Muscle of back (tissue), 13 donors: ENCODE measurements at places on chromosomes 12 and 14.

- DNase-seq: peak; percentile 51
Observed at GRCh38 chr12:93679308-93679925, 2.2 kb downstream of the CRADD start.

- no peak for DNase-seq
Observed at GRCh38 chr12:73057428-73057827, 785.3 kb downstream of the TRHDE start.

- no peak for DNase-seq
Observed at GRCh38 chr12:129949651-129950050, 45.8 kb upstream of the TMEM132D start.

DNA sequence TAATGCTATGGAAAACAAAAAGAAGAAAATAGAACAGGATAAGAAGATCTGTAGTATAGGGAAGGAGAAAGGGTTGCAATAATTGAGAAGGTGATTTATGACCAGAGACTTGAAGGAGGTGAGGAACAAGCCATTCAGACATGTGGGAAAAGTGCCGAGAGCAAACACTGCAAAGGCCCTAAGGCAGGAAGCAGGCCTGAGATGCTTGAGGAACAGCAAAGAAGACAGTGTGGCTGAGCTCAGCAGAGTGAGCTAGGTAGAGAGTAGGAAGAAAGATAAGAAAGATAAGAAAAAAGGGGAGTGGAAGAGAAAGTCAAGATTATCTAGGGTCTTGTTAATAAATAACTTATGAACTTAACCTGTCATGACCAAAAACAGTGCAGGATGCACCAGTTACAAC is 671.8 kb downstream of the RPS29 start:
- no peak for DNase-seq

DNA sequence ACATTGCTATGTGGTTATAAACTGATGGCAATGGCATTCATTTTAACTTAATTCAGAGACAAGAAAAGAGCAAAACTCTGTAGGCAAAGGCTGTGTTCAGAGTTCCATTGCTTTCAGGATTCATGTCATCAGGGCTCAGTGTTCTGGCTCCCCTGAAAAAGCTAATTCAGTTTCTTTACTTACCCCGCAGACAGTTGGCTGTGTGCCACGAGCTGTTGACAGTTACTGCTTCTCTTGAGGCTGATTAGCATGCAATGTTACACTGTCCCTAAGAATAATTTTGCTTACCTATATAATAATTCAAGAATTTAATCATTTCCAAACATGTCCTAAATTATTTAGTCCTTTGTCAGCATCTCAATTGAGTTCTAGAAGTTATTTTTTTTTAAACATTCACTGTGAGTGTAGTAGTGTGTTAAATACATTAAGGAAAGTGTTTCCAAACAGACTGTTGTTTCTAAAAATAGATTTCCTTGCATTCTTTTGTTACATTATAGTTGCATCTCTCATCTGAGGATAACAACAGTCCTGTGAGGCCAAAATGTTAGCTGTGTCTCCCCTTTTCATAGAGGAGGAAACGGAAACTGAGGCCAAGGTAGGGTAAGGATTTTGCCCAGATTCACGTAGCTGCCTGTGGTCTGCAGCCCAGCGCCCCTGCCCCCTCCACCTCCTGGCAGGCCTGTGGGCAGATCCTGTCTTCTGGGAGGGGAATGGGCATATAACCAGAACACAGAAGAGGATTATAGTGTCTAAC is 98.6 kb downstream of the PELI2 start:
- DNase-seq: peak; percentile 55

DNA sequence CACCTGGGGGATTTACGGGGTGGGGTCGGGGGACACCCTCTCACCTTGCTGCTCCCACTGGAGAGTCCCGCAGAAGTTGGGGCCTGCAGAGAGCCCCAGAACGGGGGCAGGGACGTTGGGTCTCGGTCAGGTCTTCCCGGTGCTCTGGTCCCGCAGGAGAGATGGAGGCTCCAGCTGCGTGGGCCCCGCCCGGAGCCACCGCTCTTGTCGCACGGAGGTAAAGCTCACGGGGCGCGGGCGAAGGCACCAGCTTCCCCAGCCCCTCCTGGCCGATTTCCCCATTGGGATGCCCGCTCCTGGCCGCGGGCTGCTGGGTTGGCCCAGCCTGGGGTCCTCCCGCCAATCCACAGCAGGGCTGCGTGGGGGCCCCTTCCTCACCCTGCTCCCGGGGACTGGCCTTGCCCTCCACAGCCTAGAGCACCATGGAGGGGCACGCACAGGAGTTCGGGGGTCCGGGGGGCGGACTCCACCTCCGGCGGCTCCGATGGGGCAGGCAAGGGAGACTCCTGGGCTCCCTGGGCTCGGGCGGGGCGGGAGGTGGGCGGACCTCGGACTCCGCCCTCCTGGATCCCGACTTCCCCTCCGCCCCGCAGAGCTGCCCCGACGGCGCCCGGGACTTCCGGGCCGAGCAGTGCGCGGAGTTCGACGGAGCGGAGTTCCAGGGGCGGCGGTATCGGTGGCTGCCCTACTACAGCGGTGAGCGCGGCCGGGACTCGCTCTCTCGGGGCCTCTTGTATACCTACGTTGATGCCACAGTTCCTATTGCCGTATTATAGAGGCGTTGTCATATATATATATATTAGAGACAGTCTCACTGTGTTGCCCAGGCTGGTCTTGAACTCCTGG is 8.4 kb downstream of the PAPLN start:
- DNase-seq: peak; percentile 68

- no peak for DNase-seq
Observed at GRCh38 chr14:56304456-56304855, 186.2 kb downstream of the PELI2 start.

DNA sequence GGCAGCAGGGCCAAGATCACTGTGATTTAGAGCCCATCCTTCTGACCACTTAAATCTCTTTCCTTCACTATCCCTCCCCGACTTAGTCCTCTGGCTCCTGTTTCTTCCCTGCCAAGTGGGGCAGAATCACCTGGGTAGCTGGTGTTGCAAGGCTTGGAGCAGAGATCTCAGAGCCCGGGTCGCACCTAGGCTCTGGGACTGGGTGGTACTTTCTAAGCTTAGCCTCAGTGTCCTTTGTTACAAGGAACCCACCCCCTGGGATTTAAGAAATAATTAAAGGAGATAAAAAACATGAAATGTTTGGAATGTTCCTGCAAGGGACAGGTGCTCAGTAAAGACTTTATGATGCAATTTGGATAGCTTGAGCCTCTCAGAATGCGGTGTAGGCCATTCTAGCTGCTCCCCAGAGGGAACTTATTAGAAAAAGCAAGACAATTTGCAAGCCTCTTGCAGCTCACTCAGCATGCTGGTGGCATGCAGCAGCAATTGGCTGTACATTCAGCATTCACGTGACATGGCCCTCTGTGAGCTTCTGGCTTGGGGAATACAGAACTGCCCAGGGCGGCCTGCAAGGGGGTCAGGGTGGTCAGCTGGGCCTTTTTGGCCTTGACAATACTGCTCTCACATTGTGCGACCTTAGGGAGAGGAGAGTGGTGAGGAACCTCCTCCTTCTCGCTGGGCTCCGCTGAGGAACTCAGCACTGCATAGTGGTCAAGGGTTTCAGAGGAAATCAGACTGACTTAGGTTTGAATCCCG is 16.8 kb downstream of the C14orf132 start:
- no peak for DNase-seq

DNA sequence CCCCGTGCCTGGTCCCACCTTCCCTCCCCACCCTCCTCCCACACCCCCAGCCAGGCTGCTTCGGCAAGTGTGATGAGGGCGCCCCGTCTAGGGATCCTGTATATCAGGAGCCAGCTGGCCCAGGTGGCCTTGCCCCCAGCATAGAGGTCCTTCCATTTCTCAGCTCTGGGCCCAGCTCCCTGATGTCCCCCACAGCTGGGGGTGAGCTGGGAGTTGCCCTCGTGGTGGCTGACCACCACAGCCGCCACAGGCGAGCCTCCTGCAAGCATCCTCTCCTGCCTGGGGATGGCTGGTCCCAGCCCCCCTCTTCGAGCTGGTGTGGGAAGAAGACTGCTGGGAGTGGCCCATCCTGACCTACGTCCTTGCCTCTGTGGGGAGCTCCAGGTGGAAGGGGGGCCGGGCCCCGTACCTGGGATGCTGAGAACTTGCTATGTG is 7.4 kb downstream of the ASPG start:
- DNase-seq: no peak

DNA sequence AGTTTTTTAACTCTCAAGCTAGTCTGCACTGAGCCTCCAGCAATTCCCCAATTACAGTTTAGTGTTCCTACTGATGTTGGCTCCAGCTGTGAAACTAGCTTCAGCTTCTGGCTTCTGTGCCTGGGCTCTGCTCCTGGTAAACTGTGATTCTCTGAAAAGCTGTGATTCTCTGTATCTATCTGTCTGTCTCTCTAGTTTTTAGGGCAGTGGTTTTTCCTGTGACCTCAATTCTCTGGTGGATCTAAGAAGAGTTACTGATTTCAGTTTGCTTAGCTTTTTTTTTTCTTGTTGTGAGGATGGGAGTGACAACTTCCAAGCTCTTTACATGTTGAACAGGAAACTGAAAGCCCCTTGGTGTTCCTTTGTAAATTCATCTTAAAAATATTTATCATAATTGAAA is 3.8 kb upstream of the HIF1A start:
- no peak for DNase-seq

- DNase-seq: no peak
Observed at GRCh38 chr14:77605392-77605972, 11.0 kb downstream of the SPTLC2 start.

DNA sequence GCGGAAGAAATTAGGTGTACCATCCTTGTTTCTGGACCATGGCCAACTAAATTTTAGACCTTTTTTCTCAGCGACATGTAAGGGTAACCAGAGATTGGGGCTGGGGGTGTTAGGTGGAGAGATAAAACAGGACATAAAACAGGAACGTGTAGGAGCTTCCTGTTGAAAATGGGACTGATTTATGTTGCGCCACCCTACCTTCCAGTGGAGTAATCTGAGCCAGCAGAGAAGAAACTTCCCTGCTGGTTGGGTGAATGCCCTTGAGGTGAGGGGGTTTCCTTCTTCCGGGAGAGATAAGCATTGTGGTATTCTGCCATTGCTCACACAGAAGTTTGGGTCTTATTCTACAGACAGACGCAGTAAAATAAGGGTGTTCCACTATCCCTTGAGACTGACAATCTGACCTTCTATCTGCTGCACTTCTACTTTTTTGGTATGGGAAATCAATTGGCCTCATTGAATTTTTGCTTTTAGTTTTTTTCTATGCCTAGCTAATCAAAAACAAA is 417.6 kb downstream of the PCNX1 start:
- no peak for DNase-seq

- no peak for DNase-seq
Observed at GRCh38 chr12:60394665-60395064, 798.8 kb downstream of the SLC16A7 start.

- DNase-seq: peak; percentile 51
Observed at GRCh38 chr12:104304261-104305009, 896 bp downstream of the EID3 start.

GRCh38 chr14:105689722-105690121 is 163.3 kb downstream of the TMEM121 start:
- no peak for DNase-seq

DNA sequence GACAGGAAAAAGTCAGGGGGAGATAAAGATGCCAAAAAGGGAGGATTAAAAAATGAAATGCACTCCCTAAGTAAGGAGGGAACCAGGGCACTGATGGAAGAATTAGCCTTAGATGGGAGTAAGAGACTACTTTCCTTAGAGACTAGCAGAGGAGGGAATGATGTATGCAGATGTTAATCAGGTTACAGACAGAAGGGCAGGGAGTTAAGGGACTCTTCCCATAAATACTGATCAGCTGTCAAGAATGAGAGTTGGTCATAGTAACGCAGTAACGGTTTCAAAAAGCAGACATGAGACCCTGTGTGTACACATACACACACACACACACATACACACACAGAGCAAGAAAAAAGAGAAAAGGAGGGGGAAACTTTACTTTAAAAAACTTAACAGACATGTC is 93.4 kb downstream of the PHLDA1 start:
- DNase-seq: no peak

DNA sequence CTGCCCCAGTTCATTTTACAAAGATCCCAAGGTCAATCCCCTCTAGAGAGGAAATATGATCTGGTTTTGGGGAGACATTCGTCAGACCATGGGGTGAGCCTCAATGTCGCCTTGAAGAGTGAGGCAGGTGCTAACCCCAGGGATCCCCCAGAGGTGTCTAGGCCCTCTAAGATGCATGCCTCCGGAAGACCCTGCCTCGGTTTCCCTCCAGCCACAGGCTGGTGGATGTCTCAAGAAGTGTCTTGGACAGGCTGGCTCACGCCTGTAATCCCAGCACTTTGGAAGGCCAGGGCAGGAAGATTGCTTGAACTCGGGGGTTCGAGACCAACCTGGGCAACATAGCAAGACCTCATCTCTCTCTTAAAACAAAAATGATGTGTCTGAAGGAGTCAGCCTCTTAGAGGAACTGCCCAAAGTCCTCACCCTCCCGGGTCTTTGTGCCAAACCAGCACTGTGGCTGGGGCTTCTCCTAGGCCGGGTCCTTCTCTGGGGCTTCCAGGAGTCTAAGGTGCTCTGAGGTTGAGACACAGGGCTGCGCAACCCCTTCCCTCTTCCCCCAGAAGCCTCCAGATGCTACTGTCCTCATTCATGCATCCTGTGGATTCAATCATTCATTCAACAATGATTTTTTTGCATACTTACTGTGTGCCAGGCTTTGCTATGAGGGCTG is 24.7 kb upstream of the BEGAIN start:
- no peak for DNase-seq

- DNase-seq: no peak
Observed at GRCh38 chr14:74526854-74527585, 33.5 kb downstream of the ISCA2 start.

DNA sequence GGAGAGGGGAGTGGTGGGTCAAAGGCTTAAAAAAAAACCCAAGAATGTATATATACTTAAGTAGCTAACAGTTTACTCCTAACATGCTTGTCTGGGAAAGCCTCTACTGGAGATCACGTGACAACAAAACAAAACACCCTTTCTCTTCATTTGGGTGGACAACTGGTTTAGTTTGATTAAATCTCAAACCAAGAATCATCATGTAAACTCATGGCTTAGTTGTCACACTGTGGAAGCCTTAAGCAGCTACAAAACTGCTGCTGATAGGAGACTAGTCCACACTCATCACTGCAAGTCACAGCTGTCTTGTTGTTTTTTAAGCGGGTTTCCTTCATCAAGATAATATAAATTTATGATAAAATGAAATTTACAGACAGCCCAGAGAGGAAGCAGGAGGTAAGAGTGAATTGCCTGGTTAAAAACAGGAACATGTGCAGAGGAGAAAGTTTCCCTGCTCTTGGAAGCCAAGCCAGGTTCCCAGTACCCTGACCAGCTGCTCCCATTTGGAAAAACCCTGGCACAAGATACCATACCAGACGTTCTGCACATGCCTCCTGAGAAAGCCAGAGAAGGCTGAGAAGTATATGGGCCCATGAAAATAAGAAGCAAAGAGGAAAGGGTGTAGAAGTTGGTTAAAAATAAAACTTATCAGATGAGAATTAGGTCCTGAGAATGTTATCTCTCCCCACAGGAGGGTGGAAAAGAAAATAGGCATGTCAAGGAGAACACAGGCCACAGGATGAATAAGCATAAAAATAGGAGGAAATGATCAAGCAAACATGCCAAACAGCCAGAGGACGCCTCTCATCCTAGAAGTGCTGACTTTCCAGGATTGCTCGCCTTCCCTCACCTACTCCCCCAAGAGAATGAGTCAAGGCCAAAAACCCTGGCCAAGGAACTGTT is 34.0 kb downstream of the EGLN3 start:
- peak; percentile 38 for DNase-seq

- no peak for DNase-seq
Observed at GRCh38 chr14:106850913-106851825, 1324.8 kb downstream of the TMEM121 start.

GRCh38 chr14:93926245-93926872 is 785 bp upstream of the FAM181A start:
- no peak for DNase-seq

GRCh38 chr12:65557438-65558181 is 266.7 kb upstream of the HMGA2 start:
- no peak for DNase-seq
